ENCODE measurements at places on chromosomes 5 and 9. TPM values are rescaled to one million over a fixed set of nuclear protein-coding genes. Genes with fewer than 3 reads are reported as not detected.

DNA sequence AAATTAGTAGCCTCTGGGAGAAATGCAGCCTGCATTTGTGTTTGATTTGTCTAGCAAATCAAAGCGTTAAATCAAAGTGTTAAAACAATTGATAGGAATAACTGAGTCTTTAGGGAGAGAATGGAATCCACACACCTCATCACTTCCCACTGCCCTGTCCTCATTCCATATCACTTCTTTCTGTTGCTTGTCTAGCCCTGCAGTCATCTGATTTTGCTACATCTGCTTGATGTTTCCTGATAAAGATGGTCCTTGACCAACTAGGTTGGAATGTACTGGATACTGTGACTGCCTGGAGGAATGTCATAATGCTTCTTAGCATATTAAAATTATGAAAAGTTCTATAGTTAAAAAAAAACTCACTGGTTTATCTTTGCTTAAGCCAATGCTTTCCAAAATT lies 119.9 kb downstream of the DOCK2 start:
- no peak for DNase-seq
- H3K27ac ChIP-seq = no peak overlapping the region
- H3K36me3 ChIP-seq = no peaks in the 10 kb centered on the region
- no peak overlapping the region for H3K4me3 ChIP-seq

DNA sequence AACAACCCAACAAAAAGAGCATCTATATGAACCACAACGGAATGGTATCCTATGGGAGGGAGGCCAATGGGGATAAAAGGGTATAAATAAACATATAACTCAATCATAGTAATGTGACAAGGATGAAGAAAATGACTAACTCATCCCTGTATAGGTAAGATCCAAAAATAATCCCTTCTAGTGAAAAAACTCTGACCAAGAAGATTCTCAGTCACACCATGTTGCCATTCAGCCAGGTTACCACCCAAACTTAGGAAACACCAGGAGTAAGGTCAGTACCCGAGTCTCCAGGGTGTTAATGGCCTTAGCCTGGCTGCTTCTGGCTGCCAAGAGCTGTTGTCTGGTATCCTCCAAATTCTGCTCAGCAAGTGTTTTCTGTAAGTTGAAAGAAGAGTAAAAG lies 32.8 kb downstream of the GOLGA1 start:
- H3K4me1 ChIP-seq = no peaks in the 10 kb centered on the region
- H3K27me3 ChIP-seq = no peaks in the 10 kb centered on the region
- no peak overlapping the region for H3K27ac ChIP-seq
- H3K4me3 ChIP-seq = no peak overlapping the region

The BARHL1 gene
- not detected for total RNA-seq

The LCN9 gene
- total RNA-seq = not detected

The C9orf50 gene
- total RNA-seq = not detected

The PRDM9 gene
- total RNA-seq = not detected

The PROP1 gene
- total RNA-seq = not detected

All from right atrium auricular region (tissue), 2 donors.